ENCODE measurements at places on chromosomes 12 and 14. TPM values are rescaled to one million over a fixed set of nuclear protein-coding genes. Genes with fewer than 3 reads are reported as not detected.

DNA sequence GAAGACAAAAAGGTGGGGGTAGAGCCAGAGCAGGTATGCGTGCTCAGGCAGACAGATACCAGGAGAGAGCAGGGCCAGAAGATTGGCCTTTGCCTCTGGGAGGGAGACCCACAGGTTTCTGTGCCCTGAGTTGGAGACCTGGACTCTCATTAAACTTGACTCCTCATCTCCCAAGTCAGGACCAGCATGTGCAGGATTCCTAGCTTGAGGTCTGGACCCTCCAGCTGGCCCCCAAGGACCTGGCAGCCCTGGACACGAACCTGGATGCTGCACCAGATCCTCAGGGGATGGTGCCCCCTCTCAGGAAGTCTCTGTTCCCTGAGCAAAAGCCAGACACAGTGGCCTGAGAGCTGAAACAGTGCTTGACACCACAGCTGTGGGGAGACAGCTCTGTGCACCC is 10.5 kb upstream of the KRT73 start:
- no peak overlapping the region for H3K4me3 ChIP-seq
- peak; percentile 49 for DNase-seq
- H3K36me3 ChIP-seq, result no peaks in the 10 kb centered on the region
- H3K27ac ChIP-seq, result no peak overlapping the region

Gene ITPR2
- total RNA-seq, result 159 TPM

Gene TAS2R14
- total RNA-seq, result 2.5 TPM

DNA sequence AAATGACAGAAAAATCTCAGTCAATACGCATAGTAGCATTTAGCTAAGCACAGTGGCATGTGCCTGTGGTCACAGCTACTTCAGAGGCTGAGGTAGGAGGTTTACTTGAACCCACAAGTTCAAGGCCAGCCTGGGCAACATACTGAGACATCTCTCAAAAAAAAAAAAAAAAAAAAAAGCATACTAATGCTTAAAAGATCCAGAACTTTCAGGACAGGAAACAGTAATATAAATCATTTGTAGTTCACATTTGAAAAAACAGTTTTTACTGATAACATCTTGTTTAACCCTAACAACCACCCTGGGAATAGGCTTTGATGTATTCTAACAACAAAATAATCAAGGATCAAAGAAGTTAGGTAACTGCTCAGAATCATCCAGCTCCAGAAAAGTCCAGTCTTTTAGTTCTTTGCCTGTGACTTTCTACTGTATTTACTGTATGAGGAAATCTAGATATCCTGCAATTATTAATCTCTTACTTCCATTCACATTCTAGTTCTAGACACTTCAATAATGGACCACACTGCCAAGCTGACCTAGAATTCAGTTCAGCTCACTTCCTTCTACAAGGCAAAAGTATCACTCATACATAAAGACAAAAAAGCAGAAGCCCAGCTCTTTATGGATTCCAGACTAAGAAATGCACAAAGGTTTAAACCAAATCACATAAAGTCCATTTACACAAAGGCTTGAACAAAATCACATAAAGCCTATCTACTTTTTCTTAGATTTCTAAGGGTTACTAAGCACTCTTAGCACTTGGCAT is 28.5 kb downstream of the PAWR start:
- H3K4me3 ChIP-seq, result no peak overlapping the region
- H3K27me3 ChIP-seq, result no peaks in the 10 kb centered on the region
- no peak overlapping the region for H3K27ac ChIP-seq
- H3K36me3 ChIP-seq, result no peaks in the 10 kb centered on the region
- no peaks in the 10 kb centered on the region for H3K4me1 ChIP-seq

Gene YY1
- total RNA-seq, result 56.3 TPM

- H3K4me1 ChIP-seq, result peaks cover 21% of the 10 kb centered on the region
- DNase-seq, result no peak
- H3K4me3 ChIP-seq, result peak overlapping the region; percentile 65
- H3K27ac ChIP-seq, result peak overlapping the region; percentile 93
- H3K36me3 ChIP-seq, result no peaks in the 10 kb centered on the region
Observed at GRCh38 chr12:124928095-124928911, 13.9 kb upstream of the UBC start.

GRCh38 chr12:27953817-27954216 is 18.7 kb downstream of the PTHLH start:
- no peaks in the 10 kb centered on the region for H3K4me1 ChIP-seq
- DNase-seq, result no peak
- H3K27me3 ChIP-seq, result no peaks in the 10 kb centered on the region
- no peak overlapping the region for H3K27ac ChIP-seq
- no peak overlapping the region for H3K4me3 ChIP-seq

Gene DHRS2
- 2.2 TPM for total RNA-seq

Gene ERBB3
- 172 TPM for total RNA-seq

DNA sequence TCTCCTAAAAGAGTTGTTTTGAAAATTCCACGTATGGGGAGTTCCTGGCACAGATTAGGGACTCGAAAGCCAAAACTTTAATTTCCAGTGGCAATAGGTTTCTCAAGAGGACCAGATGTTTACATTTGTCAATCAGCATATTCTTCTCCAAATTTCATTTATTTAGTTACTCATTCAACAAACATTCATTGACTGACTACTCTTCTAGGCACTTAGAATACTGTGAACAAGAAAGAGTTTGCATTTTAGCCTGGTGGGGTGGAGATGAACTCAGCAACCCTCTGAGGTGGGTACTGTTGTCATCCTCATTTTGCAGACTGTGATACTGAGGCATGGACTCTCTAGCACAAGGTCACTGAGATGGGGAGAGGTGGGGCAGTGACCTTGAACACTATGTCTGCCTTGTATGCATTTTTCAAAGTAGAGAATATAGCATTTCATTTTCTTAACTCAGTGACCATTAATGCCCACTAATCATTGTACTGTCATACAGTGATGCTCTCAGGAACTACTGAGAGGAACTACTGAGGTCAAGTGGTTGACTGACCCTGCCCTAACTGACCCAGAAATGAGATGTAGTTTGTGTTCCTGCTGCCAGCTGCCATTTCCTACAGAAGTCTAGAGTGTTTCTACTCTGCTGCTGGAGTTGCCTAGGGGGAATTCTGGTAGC is 2.2 kb downstream of the L3HYPDH start:
- H3K27me3 ChIP-seq, result no peaks in the 10 kb centered on the region
- peak overlapping the region; percentile 52 for H3K27ac ChIP-seq
- H3K4me1 ChIP-seq, result peaks cover 43% of the 10 kb centered on the region
- no peaks in the 10 kb centered on the region for H3K36me3 ChIP-seq
- peak overlapping the region; percentile 85 for H3K4me3 ChIP-seq
- DNase-seq, result no peak

- H3K4me3 ChIP-seq, result peak overlapping the region; percentile 17
- H3K4me1 ChIP-seq, result no peaks in the 10 kb centered on the region
- no peak for DNase-seq
- no peak overlapping the region for H3K27ac ChIP-seq
- H3K27me3 ChIP-seq, result no peaks in the 10 kb centered on the region
Observed at GRCh38 chr12:40011775-40012129, 94.1 kb downstream of the SLC2A13 start.

- H3K27ac ChIP-seq, result no peak overlapping the region
- H3K4me3 ChIP-seq, result no peak overlapping the region
- H3K4me1 ChIP-seq, result peaks cover 37% of the 10 kb centered on the region
- H3K27me3 ChIP-seq, result no peaks in the 10 kb centered on the region
Observed at GRCh38 chr14:73452341-73453186, 5.8 kb downstream of the NUMB start.

GRCh38 chr12:101859664-101860607 is 17.4 kb upstream of the DRAM1 start:
- H3K36me3 ChIP-seq, result no peaks in the 10 kb centered on the region
- no peak overlapping the region for H3K27ac ChIP-seq
- peaks cover 25% of the 10 kb centered on the region for H3K4me1 ChIP-seq

Gene HOXC10
- total RNA-seq, result 12.5 TPM

Gene HRK
- not detected for total RNA-seq

Gene HOXC9
- total RNA-seq, result 12.2 TPM

Gene COA8
- 30.3 TPM for total RNA-seq

Gene PLCZ1
- total RNA-seq, result not detected
